ENCODE measurements at places on chromosomes 2 and 18.

GRCh38 chr18:62209046-62209445 is 22.0 kb downstream of the RELCH start:
- DNase-seq: no peak

GRCh38 chr18:10210057-10210633 is 244.3 kb upstream of the APCDD1 start:
- DNase-seq: no peak

GRCh38 chr2:167626301-167626700 is 621.1 kb downstream of the STK39 start:
- DNase-seq: no peak

DNA sequence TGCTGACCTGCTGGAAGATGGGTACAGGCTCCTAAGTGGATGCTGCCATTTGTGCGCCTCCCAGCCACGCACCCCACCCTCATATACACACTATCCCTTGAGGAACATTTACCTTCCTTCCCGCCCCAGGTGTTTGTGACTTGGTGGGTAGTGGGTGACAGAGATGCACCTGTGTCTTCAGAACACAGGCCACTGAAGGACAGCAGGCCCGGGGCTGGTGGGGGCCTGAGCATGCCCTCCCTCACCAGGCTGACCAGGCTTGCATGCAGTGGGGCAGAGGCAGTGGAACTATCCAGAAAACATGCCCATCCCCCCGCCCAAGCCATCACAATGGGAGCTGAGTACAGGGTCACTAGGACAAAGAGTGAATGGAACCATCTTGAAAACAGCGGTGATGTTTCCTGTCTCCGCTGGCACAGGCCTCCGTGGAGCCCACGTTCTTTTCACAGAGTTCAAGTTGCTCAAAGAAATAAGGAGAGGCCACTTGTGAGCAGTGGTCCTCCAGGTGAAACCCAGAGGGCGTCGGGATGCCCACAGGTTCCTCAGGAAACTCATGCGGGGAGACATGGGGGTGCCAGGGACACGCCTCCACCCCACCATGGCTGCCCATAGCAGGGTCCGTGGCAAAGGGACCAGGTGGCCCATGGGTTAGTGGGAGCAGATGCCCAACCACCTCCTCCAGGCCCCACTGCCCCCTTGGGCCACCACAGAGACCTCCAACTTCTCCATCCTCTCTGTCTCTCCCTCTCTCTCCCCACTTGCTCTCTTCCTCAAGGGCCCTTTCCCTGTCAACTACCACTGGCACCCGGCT is 90.9 kb downstream of the MALT1 start:
- no peak for DNase-seq

- no peak for DNase-seq
Measured at GRCh38 chr2:138476940-138477339, 24.6 kb upstream of the SPOPL start.

- no peak for DNase-seq
Measured at GRCh38 chr2:40639320-40639719, 187.4 kb upstream of the SLC8A1 start.

GRCh38 chr2:207469943-207470729 is 59.6 kb upstream of the CREB1 start:
- no peak for DNase-seq
